Activated CD8-positive, alpha-beta memory T cell treated with anti-CD3 and anti-CD28 coated beads for 48 hours (primary cell): ENCODE measurements at places on chromosomes 16 and 17.

GRCh38 chr16:50281391-50282009 is 15.1 kb downstream of the ADCY7 start:
- DNase-seq = no peak

DNA sequence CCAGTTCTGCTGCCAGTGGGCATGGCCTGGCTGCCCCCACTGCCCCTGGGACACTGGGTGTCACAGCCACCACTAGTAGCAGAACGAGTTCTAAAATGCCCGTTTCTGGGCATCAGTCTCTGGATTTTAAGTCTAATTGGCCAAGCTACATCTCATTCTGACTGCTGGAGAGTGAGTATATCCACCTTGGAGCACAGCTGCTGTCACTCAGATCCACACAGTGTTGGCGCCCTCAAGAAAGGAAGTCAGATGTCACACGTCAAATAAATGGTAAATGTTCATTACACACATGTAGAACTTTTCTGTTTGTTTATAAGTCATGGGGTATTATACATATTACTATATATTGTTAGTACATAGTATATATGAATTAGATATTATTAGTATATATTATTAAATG is 19.4 kb downstream of the GNGT2 start:
- no peak for DNase-seq

GRCh38 chr16:25089351-25089750 is 22.2 kb upstream of the LCMT1 start:
- DNase-seq = no peak

GRCh38 chr17:28047806-28048205 is 5.3 kb downstream of the NLK start:
- DNase-seq = no peak

DNA sequence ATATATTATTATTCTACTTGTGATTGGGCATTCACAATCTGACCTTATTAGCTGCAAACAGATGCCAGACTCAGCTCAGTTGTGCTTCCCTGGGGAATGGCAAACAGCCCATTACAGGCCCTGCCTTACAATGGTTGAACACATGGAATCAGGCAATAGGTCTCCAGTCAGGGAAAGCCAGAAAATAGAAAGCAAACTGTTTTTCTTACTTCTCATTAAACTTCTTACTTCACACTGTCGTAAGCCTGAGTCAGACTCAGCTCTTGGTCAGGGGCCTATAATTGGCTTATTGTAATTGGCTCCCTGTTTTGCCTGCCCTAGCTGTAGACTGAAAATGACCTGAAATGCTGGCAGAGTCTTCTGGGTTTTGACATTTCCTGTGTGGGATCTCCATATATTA is 77.0 kb upstream of the CA10 start:
- no peak for DNase-seq

DNA sequence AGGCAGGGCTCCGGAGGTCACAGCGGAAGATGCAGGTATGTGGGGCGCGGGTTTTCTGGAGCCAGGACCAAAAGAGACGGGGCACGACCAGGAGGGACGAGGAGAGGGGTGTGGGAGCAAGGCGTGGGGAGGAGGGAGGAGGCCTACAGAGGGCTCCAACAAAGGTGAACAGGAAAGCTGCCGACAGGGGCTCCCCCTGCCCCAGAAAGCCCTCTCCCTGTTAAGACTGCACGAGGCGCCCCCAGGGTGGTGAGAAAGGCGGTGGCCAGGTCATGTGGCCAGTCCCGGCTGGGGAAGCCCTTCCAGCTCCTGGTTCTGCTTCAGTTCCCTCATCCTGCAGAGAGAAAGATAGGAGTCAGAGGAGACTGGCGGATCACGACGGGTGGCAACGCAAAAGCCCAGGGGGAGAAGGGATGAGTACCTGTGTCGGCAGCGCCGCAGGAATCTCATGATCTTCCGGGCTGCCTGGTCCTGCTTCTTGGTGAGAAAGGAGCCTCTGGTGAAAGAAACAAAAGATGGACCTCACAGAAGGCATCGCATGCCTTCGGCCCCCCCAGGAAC is 949 bp upstream of the SPAG7 start:
- no peak for DNase-seq

DNA sequence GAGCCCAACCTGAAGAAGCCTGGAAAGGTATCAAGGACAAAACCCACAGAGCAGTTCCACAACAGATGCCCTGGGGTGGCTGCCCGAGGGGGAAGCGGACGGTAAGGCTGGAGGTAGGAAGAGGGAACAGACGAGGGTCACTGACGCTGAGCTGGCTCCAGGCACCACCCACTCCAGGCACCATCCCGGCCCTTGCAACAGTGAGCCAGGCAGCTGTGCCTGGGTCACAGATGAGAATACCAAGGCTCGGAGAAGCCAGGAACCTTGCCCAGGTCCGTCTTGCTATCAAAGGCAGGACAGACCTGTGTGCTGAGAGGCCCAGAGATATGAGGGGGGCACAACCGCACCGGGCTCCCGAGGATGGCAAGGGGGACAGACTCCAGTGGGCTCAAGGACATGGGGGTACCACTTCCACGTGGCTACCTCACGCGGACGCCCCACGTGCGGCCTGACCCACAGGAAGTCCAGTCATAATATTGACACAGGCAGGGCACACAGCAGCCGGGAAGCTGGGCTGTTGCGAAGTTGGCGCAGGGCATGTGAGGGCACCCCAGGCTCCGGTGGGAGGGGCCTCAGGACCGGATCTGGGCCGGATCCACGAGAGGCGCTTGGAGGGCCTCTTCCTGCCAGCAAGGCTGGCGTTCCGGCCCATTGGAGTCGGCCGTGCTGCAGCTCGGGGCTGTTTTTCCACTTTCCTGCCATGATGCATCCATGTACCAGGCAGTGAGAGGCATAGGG is 29.9 kb downstream of the PEMT start:
- no peak for DNase-seq

- DNase-seq = no peak
These were observed 19.8 kb upstream of the CMIP start for GRCh38 chr16:81424771-81425170.

- DNase-seq = no peak
These were observed 105.7 kb downstream of the PITPNC1 start for GRCh38 chr17:67482764-67483163.

GRCh38 chr17:44887016-44887415 is 12.2 kb downstream of the EFTUD2 start:
- no peak for DNase-seq

DNA sequence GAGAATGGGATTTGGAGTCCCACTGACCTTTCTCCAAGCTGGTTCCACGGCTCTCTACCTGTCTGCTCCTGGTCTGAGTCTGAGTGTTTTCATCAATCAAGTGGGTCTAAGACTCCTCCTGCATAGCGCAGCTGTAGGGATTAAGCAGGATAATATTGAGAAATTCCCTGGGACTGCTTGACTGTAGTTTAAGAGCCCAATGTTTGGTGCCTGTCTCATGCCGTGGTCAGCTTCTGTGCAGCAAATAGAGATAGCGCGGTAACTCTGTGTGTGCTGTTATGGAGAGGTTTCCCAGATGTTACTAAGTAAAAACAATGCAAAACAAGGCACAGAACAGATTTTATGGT is 21.4 kb downstream of the RPTOR start:
- no peak for DNase-seq

- DNase-seq = peak; percentile 23
These were observed at the start of gene MMP15 for GRCh38 chr16:58025351-58026138. MMP15 (plus strand) TSS chr16:58025754; CDS start chr16:58026351, 597 bp downstream.

DNA sequence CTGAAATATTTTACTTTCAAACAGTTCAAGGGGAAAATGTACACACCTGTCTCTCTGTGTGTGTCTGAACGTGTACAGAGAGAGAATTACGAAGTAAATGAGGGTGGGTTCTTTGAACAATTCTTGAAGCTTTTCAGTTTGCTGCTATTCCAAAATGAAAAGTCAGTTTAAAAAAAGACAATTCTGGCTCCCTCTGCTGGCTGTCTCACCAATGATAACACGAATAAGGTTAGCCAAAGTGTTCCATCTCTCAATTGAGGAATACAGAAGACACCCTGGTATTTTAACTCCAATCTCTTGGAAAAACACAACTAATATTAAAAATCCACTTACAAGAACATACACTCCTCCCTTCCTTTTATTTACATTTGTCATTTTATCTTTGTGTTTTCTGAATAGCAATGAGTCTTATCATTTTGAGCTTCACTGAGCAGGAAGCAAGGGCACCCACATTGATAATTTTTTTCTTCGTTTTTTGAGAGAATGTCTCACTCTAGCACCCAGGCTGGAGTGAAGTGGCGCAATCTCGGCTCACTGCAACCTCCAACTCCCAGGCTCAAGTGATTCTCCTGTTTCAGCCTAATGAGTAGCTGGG is 20.5 kb downstream of the EFTUD2 start:
- DNase-seq = no peak

- no peak for DNase-seq
These were observed 26.5 kb downstream of the PLA2G10 start for GRCh38 chr16:14667347-14668266.

DNA sequence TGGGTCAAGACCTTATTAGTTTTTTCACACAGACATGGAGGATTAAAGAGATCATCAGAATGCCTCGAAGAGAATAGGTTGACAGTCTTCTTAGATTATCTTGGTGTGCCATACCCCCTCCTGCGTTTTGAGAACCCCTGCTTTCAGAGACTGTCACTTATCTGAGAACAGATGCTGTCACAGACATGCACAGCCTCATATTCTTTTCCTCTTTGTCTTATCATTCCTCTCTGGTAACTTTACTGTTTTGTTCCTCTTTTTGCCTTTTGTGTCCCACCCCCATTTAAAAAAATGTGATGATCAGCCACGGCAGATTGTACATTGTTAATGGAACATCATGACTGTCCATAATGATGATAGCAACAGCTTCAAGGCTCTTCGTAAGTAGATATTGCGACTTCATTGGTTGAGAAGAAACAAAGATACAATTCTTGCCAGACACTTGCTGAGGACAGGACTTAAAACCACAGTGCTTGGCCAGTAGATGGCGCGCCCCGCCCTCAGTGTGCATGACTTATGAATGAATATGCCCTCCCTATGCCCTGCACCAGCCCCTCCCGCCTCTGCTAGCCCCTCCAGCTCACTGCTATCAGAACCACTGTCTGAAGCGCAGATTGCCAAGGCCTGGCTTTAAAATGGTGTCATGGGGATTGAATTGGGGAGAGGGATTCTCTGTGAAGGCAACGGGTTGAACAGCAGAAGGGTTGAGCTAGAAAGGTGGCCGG is 2.6 kb upstream of the PITPNC1 start:
- DNase-seq = peak; percentile 74

DNA sequence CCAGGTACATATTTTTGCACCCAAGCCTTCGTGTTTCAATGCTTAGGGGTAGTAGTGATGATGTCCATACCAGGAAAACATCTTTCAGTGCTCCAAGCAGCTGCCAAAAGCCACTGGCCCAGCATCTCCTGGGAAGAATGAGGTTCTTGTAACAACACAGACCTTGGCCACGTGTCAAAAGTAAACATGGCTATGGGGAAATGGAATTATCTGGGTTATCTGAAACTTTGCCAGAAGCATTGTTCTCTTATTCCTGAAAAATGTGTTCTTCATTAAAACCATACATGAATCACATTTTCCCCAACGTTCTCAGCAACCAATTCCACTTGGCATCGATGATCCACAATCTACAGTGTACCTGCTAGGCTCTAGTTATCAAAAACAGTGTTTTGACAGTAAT is 524.2 kb upstream of the EEF2KMT start:
- DNase-seq = no peak

GRCh38 chr17:75634754-75635609 is 1.7 kb downstream of the SMIM5 start:
- no peak for DNase-seq

DNA sequence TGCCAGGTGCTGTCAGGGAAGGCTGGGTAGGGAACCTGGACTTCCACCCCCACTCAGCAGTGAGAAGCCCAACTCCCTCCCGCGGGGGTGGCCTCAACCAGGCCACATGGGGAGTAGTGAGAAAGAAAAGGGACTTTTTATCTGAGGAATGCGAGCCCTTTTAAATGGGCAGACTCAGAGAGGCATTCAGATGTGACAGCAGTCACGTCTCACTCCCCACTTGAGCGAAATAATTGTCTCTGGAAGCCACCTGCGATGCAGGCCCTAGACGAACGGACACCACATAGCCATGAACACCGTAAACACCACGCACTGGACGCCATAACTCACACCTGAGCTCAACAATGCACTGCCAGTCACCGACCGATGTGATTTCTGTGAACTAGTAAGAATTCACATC is 11.9 kb upstream of the CD300E start:
- no peak for DNase-seq

DNA sequence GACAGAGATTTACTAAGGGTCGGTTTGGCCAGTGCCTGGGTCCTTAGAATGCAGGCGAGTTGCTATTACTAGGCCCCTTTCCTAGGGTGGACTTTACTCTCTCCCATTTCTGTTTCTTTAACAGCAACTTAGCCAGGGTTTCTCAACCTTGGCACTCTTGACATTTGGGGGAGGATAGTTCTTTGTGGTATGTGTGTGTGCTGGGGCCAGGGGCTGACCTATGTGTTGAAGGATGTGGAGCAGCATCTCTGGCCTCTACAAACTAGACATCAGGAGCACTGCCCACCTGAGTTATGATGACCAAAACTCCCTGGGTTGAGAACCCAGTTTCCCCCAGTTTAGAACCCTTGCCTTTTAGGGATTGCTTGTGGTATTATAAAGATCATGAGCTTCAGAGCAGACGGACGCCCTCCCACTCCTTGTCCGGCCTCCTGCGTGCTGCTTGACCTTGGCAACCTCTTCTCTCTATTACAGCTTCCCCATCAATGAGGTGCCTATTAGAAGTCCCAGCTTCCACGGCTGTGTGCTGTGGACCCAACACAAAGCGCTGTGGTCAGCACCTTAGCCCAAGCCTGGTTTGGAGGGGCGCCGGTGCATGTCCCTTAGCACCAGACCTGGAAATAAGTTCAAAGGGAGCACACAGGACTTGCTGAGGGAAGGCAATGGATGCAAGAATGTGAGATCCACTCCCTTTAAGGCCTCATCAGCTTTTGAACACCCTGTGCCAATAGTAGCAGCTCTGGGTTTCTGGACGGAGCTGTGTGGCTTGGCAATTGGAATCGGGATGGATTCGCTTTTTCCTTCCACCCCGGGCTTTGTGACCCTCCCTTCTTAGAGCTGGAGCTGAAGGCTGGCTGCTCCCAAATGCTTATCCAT is 239.2 kb upstream of the MAF start:
- no peak for DNase-seq

DNA sequence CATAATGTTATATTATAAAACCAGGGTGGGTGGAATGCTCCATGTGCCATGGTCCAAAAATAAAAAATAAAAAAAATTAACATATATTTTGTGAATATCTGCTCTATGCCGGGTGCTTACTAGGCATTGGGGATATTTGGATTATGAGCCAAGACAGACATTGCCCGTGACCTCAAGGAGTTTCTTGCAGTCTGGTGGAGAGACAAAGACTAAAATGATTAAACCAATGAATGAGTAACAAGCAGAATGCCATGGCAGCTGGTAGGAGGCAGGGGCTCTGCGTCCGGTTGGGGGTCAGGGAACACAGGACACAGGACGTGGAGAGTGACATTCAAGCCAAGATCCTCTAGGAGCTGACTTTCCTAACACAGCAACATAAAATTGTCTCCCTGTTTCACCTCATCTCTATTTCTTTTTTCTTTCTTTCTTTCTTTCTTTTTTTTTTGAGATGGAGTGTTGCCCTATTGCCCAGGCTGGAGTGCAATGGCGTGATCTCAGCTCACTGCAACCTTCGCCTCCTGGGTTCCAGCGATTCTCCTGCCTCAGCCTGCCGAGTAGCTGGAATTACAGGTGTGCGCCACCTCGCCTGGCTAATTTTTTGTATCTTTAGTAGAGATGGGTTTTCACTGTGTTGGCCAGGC is 35.4 kb downstream of the RGS9 start:
- DNase-seq = no peak

GRCh38 chr17:2222901-2223616 is 80.5 kb downstream of the SMG6 start:
- peak; percentile 20 for DNase-seq
